Left ventricle myocardium inferior (tissue), 1 donor: ENCODE measurements at places on chromosomes 6 and 20.

GRCh38 chr6:48766349-48766748 lies 655.4 kb upstream of the PTCHD4 start:
- no peak overlapping the region for H3K27ac ChIP-seq
- no peaks in the 10 kb centered on the region for H3K36me3 ChIP-seq
- no peaks in the 10 kb centered on the region for H3K4me1 ChIP-seq
- no peak for DNase-seq
- H3K4me3 ChIP-seq = no peak overlapping the region

DNA sequence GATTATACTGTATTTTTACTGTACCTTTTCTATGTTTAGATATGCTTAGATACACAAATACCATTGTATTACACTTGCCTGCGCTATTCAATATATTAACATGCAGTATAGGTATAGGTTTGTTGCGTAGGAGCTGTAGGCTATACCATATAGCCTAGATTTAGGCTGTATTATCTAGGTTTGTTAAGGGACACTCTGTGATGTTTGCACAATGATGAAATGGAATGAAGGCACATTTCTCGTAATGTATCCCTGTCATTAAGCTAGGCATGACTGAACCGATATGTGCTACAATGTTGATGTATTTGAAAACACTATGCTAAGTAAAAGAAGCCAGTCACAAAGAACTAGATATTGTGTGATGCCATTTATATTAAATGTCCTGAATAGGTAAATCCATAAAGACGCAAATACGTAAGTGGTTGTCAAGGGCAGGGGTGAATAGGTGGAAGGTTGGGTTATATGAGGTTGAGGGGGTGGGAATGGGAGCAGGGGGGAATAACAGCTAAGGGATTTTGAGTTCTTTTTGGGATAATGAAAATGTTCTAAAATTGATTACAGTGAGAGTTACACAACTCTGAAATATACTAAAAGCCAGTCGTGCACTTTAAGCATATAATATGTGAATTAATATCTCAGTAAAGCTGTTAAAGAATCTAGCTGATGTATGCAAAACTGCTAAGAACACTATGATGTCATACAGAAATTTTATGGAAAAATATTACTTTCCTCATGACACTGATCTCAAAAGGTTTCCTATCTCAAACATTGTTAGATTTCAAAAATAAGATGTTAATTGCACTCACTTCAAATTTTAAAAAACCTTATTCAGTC lies 97.4 kb downstream of the NCOA3 start:
- DNase-seq = no peak
- H3K4me3 ChIP-seq = no peak overlapping the region
- H3K4me1 ChIP-seq = peaks cover 48% of the 10 kb centered on the region
- H3K36me3 ChIP-seq = peaks cover 5% of the 10 kb centered on the region
- no peaks in the 10 kb centered on the region for H3K27me3 ChIP-seq

- H3K27ac ChIP-seq = no peak overlapping the region
- H3K4me3 ChIP-seq = no peak overlapping the region
- H3K36me3 ChIP-seq = no peaks in the 10 kb centered on the region
- DNase-seq = no peak
- no peaks in the 10 kb centered on the region for H3K27me3 ChIP-seq
- no peaks in the 10 kb centered on the region for H3K4me1 ChIP-seq
These were observed 662.6 kb downstream of the RFPL4B start for GRCh38 chr6:113009682-113010081.

DNA sequence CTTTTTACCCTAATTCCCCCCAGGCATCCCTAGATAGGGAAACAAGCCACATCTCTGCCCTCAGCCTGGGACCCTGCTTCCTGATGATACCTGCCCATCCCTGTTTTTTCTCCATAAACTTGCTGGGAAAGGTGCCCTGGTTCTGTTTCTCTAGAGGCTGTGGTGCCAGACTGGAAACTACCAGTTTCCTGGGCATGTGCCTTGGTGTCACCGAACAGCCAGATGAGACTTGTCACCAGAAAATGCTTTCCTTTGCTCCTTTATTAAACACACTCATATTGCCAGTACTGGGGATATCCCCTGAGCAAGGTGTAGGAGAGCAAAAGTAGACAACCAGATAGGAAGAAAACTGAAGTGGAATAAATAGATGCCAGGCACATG lies 16.8 kb downstream of the SRSF3 start:
- H3K36me3 ChIP-seq = peaks cover 69% of the 10 kb centered on the region
- no peaks in the 10 kb centered on the region for H3K27me3 ChIP-seq
- no peak overlapping the region for H3K4me3 ChIP-seq
- H3K4me1 ChIP-seq = peaks cover 67% of the 10 kb centered on the region
- peak overlapping the region; percentile 32 for H3K27ac ChIP-seq

DNA sequence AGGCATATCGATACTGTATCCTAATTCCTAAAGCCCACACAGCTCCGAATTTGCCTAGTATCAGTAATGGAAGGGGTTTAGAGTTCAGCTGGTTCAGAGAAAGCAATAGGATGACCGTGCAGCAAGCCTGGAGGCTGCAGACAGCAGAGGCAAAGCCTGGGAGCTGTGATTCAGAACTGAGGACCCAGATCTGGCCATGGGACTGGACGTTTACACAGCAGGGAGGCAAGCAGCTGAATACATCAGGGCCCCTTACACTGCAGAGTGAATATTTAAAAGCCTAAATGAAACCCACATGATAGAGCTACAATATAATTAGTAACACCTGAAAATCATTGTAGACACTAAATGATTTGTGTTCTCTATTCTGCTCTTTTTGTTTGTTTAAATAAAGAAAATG lies 38.0 kb downstream of the ELOVL2 start:
- DNase-seq = no peak
- H3K4me3 ChIP-seq = no peak overlapping the region
- H3K36me3 ChIP-seq = no peaks in the 10 kb centered on the region

DNA sequence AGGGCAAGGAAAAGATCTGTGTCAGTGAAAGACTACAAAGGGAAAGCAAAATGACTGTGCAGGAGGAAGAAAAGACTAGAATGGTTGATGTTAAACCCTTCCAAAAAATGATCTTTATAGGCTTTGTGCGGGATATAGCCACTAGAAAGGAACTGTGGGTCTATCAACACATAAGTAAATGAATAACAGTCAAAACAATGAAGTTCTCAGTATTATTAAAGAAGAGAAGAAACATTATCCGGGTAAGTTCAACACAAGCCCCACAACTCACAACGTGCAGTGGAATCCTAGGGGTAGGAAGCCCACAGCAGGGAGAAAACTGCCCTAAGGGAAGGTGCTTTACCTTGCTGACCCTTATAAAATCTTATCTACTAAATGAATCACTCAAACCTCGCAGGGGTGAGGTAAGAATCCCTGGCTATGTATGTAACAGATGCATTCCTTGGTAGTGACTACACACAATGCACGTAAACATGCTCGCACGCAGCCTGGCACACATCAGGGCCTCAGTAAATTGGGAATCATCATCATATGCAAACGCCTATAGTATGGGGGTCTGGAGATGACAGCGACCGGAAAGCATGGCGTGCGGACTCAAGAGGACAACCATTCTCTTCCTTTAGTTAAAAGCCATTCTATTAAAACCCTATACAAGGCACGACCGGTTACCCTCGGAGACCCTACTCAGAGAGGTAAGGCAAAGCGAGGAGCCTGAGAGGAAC lies 11.3 kb downstream of the TFAP2A start:
- DNase-seq = no peak
- H3K36me3 ChIP-seq = no peaks in the 10 kb centered on the region
- H3K27me3 ChIP-seq = peaks cover 100% of the 10 kb centered on the region
- peaks cover 13% of the 10 kb centered on the region for H3K4me1 ChIP-seq
